ENCODE measurements at places on chromosomes 2 and 18.

GRCh38 chr18:43405097-43405496 lies 127.8 kb upstream of the SYT4 start:
- no peak for DNase-seq

- DNase-seq, result no peak
Observed at GRCh38 chr2:219967247-219968245, 340.1 kb downstream of the SLC4A3 start.

DNA sequence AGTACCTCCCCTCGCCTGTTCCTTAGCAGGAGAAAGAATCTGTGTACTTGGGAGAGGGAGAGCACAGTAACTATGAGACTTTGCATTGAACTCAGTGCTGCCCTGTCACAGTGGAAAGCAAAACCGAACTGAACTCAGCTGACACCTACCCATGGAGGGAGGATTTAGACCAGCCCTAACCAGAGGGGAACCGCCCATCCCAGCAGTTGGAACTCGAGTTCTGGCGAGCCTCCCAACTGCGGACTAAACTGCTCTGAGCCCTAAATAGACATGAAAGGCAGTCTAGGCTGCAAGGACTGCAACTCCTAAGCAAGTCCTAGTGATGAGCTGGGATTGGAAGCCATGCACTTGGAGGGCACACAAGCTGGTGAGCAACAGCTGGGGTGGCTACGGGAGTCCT lies 110.4 kb downstream of the GRB14 start:
- DNase-seq, result no peak

DNA sequence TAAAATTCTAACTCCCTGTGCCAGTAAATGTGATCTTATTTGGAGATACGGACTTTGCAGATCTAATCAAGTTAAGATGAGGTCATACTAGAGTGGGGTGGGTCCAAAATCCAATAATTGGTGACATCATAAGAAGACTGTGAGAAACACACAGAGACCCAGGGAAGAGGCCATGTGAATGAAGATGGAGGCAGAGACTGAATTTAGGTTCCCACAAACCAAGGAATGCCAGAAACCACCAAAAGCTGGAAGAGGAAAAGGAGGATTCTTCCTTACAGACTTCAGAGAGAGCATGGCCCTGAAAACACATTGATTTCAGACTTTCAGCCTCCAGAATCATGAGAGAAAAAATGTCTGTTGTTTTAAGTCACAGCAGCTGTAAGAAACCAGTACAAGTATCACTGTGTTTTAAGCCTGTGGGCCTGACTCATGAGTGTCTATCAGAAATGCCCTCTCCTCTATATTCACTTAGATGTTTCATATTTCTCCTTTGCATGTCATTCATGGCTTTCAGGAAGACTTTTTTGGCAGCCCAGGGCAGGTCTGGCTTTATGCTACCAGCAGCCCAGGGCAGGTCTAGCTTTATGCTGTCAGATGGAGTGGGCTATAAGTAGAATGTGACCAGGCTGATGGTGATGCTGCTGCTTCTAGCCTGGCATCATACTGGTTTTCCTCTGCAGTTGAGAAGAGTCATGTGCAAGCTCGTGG lies 100.0 kb downstream of the SPOPL start:
- no peak for DNase-seq

DNA sequence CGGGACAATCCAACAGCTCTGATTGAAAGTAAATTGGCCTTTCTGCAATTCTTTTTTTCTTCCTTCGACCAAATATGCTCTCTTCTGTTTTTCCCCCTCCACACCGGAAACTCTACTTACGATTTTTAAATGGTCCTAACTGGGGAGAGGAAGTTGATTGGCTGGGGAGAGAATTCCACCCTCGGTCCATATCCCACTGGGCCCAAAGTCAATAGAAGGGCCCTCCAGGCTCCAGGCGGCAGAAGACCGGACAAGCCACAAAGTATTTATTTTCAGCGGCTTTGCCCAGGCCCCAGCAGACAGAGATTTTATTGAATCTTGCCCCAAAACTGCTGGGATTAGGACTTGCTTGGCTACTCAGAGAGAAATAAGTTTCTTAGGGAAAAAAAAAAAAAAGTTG lies 37.1 kb upstream of the SMAD7 start:
- DNase-seq, result no peak

GRCh38 chr18:13539050-13539449 lies 187.3 kb downstream of the FAM210A start:
- no peak for DNase-seq

All from activated CD8-positive, alpha-beta memory T cell treated with anti-CD3 and anti-CD28 coated beads for 4 hours (primary cell).